HepG2 (cell line): ENCODE measurements at places on chromosomes 6 and 20.

DNA sequence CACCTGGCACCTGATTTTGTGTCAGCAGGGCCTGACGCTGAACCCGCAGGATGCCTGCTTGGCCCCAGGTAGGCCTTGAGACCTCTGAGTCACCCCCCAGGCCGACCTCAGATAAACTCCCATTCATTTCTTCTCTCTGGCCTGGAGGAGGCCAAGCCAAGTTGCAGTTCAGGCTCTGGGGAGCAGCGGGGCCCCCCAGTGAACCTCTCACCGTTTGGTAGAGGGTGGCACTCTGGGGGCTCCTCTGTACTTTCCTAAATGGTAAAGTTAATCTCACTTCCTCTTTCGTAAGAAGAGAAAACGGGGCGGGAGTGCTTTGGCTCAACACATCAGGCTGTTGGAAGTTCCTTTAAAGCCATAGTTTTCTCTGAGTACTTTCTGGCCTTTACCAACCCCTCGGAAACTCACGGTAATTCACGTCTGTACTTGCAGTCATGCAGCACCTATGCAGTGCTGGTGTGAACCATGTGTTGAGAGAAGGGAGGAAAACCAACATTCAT lies 2.8 kb downstream of the SIRPA start:
- H3K4me3 ChIP-seq: no peak overlapping the region
- peaks cover 46% of the 10 kb centered on the region for H3K4me1 ChIP-seq
- no peak overlapping the region for H3K27ac ChIP-seq
- no peak for DNase-seq

- no peak overlapping the region for H3K4me3 ChIP-seq
- no peak overlapping the region for H3K27ac ChIP-seq
- no peak for DNase-seq
- no peaks in the 10 kb centered on the region for H3K4me1 ChIP-seq
- no peaks in the 10 kb centered on the region for H3K36me3 ChIP-seq
- H3K27me3 ChIP-seq: no peaks in the 10 kb centered on the region
These were observed 14.4 kb upstream of the GPR6 start for GRCh38 chr6:109963598-109964170.

DNA sequence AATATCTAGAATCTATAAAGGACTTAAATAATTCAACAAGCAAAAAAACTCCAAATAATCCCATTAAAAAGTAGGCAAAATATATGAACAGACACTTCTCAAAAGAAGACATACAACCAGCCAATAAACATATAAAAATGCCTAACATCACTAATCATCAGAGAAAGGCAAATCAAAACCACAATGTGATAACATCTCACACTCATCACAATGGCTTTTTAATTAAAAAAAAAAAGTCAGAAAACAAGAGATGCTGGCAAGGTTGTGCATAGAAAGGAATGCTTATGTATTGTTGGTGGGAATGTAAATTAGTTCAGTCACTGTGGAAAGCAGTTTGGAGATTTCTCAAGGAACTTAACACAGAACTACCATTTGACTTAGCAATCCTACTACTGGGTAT lies 979.6 kb upstream of the MAP3K7 start:
- H3K27me3 ChIP-seq: no peaks in the 10 kb centered on the region
- H3K27ac ChIP-seq: no peak overlapping the region
- H3K36me3 ChIP-seq: no peaks in the 10 kb centered on the region

DNA sequence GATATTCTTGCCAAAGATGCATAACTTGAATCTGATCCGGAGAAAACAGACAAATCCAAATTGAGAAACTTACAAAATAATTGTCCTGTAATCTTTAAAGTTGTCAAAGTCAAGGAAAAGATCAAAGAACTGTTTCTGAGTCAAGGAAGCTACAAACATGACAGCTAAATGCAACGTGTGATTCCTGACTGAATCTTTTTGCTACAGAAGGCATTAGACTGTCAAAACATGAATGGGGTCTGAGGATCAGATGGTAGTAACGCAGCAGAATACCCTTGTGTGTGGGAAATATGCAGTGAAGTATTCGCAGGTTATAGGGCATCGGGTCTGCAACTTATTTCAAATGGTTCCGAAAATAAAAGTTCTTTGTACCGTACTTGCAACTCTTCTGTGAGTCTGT lies 86.2 kb downstream of the MDGA1 start:
- no peaks in the 10 kb centered on the region for H3K36me3 ChIP-seq
- no peak for DNase-seq
- no peak overlapping the region for H3K4me3 ChIP-seq
- peaks cover 3% of the 10 kb centered on the region; the same call in 1 of the 3 replicates for H3K27me3 ChIP-seq
- no peaks in the 10 kb centered on the region for H3K4me1 ChIP-seq
- no peak overlapping the region for H3K27ac ChIP-seq

GRCh38 chr6:151387175-151387970 lies 4.0 kb downstream of the ZBTB2 start:
- DNase-seq: no peak
- H3K36me3 ChIP-seq: no peaks in the 10 kb centered on the region
- H3K27me3 ChIP-seq: no peaks in the 10 kb centered on the region
- no peak overlapping the region for H3K27ac ChIP-seq
